ENCODE measurements at places on chromosomes 3 and 15.

GRCh38 chr3:16317561-16317945, 52.5 kb downstream of the OXNAD1 start:
- no peak for DNase-seq

DNA sequence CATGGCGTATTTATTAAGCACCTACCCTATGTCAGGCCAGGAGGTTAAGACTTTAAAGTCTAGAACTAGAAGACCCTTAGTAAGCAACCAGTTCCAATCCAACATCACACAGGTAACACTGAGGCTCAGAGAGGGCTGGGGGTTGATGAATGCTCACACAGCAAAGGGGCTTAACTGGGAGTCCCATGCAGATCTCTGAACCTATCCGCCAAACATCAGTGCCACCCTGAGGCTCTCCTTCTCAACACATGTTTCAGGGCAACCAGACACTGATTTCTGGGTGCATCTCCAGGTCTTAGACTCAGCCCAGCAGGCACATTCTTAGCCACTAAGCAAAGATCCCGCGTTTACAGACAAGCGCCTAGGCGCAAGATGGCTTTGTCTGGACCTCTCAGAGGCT, 92.0 kb upstream of the SLC6A11 start:
- DNase-seq = no peak

GRCh38 chr3:71064291-71064955, 519.1 kb downstream of the FOXP1 start:
- no peak for DNase-seq

GRCh38 chr15:57867970-57868798, 161.7 kb downstream of the POLR2M start:
- no peak for DNase-seq

DNA sequence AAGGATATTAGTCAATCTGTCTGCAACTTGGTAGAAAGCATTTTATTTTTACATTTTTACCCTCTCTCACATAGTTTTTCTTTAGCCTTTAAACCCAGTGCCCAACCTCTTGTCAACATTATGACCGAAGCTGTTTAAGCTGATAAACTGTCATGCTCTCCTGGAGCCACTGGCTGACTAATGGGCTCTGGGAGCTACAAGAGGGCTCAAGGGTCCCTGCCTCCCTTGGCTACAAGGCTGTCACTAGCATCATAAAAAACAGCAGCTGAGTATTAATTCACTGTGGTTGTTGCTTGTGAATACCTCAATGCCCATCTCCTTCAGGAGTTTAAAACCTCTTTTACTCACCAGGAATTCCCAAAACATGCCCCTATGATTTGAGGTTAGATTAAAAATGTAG, 237.9 kb downstream of the ZMAT3 start:
- DNase-seq = no peak

DNA sequence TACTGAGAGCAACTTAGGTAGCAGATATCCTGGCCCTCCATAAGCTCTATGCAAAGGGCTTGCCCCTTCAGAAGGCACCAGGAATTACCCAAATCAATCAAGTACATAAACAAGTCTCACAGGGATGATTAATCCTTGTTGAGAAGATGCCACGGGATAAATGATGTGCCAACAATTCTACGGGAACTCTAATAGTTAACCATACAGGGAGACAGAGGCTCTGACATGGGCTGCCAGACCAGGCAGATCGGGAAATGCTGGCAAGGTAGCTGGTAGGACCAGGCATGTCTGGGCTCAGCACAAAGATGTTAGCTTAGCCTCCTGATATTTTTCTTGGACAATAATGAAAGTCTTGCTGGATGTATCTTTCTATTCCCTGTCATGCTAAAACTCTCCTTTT, 249.3 kb upstream of the THBS1 start:
- DNase-seq = no peak

- peak; percentile 7 for DNase-seq
Measured at GRCh38 chr3:53196575-53197407, 35.8 kb downstream of the PRKCD start.

DNA sequence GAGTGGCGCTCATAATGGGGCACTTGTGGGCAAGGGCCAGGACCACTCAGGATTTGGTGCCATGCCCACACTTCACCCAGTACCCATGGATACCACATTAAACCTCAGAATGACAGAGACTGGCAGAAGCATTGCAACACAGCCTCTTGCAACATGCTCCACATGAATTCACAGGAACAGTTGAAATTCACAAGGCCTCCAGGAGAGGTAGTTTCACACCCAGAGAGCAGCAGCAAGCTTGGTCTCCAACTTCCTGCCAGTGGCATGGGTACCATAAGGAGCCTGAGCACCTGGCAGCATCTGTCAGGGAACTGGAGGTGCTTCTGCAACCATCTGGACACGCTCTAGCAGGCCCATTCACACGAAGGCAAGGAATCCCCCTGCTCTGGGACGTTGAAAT, 101.0 kb downstream of the OSBPL10 start:
- no peak for DNase-seq

GRCh38 chr3:71454512-71455403, 128.8 kb downstream of the FOXP1 start:
- no peak for DNase-seq

- no peak for DNase-seq
Measured at GRCh38 chr3:27723001-27723445, 900 bp upstream of the EOMES start.

DNA sequence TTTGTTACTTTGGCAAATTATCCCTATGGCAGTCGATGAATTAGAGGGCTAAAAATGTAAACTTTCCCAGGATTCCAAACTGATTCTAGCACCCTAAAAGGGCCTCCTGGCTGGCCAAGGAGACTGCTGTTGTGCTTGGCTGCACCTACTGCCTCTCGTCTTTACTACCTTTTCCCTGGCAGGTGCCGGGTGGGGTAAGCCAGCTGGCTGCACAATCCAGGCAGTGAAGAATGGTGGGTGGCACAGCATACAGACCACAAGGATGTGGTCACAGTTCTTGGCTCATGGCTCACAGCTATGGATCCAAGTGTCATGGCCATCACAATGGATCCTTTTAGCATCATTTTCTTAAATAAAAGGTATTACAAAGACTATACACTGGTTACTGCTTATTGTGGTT, 20.7 kb upstream of the SLC25A26 start:
- DNase-seq = no peak

- DNase-seq = no peak
Measured at GRCh38 chr3:11541321-11542303, 102.1 kb downstream of the VGLL4 start.

DNA sequence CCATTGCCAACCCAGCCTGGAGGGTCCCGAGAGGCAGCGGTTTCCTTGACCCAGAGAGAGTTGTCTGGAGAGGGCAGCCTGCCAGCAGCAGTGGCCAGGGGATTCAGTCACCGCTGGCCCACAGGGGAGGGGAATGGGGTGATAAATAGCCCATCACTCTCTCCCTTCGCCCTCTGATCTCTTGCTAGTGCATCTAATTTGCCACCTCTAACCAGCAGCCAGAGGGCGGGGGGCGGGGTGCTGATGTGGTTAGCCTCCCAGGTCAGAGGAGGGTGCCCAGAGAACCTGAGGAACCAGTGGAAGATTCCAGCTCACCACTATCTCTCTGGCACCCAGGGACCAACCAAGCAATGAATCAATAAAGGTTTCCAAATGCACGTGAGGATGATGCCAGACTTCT, 35.1 kb upstream of the SLC6A11 start:
- no peak for DNase-seq

- no peak for DNase-seq
Measured at GRCh38 chr3:183437666-183438564, 9.5 kb upstream of the MCF2L2 start.

DNA sequence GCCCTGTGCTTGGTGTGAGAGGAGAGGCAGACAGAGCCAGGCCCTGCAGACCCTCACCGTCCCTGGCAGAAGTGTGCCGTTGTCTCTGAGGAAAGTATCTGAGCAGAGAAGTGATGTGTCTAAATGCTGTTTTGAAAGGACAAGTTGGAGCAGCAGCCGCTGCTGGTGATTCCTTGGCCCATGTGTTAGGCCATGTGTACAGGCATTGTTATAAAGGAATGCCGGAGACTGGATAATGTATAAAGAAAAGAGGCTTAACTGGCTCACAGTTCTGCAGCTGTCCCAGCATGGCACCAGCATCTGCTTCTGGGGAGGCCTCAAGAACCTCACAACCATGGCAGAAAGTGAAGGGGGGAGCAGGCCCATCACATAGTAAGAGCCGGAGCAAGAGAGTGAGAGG, 334.6 kb upstream of the ATP10A start:
- no peak for DNase-seq

DNA sequence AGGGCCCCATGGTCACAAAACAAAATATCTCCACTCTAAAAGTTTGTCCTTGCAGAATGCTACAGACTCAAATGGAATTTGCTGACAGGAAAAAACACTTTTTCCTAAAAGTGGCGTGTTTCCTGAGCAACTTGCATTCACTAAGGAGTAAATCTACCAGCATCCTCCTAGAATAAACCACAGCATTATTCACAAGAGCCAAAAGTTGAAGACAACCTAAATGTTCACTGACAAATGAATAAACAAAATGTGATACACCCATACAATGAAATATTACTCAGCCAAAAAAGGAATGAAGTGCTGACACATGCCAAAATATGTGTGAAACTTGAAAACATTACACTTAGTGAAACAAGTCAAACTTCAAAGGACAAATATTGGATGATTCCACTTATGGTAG, 28.9 kb downstream of the ITGB5 start:
- no peak for DNase-seq

DNA sequence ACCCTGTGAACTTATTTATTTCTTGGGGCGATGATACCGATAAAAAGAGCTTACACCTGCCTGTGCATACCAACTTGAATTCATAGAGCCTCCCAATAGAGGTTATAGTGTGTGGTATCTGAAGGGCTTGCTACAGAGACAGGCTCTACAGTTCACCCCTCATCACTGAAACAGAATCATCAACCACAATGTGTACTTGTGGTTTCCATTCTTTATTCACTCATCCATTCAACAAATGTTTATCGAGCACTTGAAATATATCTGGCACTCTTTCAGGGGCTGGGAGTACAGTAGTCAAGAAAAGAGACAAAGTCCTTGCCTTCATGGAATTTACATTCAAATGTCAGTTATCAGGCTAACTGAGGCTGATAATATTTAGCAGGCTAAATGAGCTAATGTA, 134.4 kb upstream of the SKOR1 start:
- no peak for DNase-seq

DNA sequence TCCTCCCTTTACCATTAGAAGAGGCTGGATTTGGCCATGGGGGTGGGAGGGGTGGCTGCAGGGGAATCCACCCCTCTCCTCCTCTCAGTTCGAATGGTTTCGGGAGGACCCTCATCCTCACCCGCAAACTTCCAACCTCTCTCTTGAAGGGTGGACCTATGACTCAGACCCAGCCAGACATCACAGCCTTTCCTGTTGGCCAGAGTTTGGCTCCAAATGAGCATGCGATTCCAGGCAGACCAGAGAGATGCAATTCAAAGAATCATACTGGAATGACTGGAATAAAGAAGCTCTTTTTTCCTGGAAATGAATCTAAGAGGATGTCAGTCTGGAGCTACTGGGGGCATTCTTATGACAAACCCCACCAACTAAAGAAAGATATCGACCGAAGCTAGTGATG, 516.7 kb upstream of the MDFIC2 start:
- no peak for DNase-seq

- DNase-seq = no peak
Measured at GRCh38 chr3:30476368-30477084, 129.9 kb upstream of the TGFBR2 start.

GRCh38 chr15:52392008-52392687, 96.5 kb upstream of the MYO5C start:
- peak; percentile 30 for DNase-seq

GRCh38 chr3:158936530-158937113, 134.8 kb downstream of the MFSD1 start:
- no peak for DNase-seq

DNA sequence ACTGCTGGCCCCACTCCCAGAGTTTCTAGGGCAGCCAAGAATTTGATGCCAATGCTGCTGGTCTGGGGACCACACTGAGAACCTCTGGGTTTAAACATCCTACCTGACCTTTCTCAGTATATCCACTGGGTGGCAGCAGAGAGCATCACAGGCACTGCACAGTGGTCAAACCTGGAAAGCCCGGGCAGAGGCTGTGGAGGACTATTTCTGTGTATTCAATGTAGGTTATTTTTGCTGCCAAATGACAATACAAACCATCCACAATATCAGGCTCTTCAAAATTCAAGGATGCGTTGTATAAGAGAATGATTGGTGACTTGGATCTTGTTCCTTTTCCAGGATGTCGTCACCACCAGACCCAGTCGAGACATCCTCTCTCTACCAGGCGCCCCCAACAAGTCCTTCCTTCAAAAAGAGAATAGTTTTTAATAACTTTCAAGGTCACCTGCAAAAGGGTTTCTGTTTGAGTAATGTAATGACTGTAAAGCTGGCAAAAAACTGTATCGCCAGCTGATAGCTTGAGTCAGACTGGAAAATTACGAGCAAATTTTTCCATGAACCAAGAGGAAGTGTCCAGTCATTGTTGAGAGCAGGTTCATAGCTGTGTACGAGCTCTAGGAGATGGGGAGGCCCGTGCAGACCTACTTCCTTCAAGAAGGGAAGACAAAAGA, 30.5 kb upstream of the MYZAP start:
- DNase-seq = peak; percentile 49

GRCh38 chr15:91908391-91908790, 54.9 kb downstream of the SLCO3A1 start:
- DNase-seq = peak; percentile 3

DNA sequence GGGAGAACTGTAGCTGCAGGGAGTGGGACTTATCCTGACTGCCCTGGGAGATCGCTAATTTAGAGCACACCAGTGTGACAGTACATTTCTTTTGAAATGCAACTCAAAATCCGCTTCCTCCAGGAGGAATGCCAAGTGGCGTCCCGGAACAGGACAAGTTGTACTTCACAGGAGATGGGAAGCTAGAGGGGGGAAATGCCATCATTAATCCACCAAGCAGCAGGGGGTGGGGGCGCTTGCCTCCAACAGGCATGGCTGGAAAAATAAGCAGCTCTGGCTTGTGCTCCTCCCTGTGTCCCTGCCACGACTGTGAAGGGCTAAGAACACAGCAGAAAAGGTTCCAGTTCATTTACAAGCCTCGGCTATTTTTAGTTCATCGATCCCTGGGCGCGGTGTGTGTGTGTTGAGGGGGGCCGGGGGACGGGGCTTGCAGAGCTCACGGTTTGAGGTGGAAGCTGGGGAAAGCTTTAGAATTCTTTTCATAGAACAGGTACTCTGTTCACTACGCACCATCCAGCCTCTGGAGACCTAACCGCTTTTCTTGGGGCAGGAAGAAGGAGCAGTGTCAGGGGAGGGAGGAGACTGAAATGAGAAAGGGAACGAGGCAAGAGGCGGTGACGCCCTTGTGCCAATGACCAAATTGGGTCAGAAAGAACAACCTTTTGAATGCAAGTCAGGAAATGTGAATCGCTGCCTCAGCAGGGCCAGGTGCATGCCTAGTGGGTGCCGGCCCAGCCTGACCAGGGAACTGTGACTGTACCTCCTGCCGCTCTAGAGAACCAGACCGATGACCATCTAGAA, 51.8 kb upstream of the DGKG start:
- no peak for DNase-seq

- DNase-seq = no peak
Measured at GRCh38 chr3:64600246-64600950, 87.4 kb downstream of the ADAMTS9 start.
